ENCODE measurements at places on chromosomes 6 and 20.
A peak's percentile ranks its signal among the peaks of the same experiment; 100 is the strongest.

GRCh38 chr6:33014841-33015634 is 5.6 kb upstream of the HLA-DOA start:
- DNase-seq = peak; percentile 69

- DNase-seq = peak; percentile 56
These were observed 38.8 kb downstream of the SLC22A3 start for GRCh38 chr6:160386869-160387530.

DNA sequence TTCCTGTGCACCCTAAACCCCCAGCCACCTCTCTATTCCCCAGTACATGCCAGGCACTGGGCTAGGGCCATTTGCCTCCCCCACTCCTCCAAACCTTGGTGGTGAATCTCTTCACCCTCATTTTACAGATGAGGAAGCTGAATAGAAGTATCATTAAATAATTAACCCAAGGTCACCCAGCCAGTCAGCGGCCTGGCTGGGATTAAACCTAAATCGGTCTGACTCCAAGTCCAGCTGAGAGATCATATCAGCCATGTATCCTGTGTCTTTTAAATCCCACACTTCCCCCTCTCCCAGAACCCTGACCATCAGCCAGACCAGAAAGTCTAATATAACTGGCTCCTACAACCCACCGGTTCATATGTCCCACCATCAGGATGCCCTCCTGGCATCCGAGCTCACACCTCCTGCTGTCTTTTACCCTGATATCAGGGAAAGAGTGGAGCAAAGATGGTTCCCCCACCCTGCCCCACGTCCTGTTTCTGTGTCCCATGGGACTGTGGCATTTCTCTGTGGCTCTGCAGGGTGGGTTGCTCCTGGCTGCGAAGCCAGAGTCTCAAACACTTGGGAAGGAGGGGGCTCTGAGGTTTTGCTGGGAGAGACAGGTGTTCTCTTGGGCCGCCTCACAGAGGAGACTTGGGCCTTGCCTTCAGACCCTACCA is 145.3 kb downstream of the VEGFA start:
- DNase-seq = peak; percentile 33

- no peak for DNase-seq
These were observed 63.0 kb downstream of the PTPN1 start for GRCh38 chr20:50572938-50573777.

DNA sequence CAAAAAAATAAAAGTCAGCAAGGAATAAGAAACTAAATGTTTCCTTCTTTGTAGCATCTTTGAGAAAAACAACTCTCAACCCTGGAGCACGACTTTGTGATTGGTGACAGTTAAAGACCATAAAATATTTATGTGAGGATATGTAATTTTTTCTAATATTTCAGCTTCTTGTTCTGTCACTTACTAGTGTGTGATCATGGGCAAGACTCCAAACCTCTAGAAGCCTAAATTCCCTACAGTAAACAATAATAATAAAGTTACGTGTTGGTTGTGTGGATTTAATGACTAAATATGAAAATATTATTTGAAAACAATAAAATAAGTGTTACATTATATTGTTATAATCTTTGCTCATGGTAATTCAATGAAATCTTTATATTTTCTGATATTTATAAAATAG is 735.6 kb upstream of the MARCKS start:
- DNase-seq = no peak

DNA sequence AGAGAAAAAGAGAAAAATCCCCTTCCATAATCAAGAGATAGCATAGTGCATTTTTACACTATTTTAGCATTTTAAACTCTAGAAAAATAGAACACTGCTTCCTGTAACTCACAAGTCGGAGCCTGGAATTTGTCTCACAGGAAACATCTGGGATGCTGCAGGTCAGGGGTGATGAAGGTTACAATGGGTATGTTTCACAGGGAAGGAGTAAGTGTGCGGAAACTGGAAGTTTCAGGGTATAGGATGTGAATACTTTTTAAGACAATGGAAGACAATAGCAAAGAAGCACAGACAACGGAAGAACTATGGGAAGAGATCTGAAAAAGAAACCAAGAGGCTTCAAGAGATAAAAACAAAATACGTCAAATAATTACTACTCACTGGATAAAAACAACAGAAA is 361.0 kb upstream of the MARCKS start:
- no peak for DNase-seq

GRCh38 chr6:159788753-159789376 is 537 bp downstream of the TCP1 start:
- DNase-seq = peak; percentile 42

DNA sequence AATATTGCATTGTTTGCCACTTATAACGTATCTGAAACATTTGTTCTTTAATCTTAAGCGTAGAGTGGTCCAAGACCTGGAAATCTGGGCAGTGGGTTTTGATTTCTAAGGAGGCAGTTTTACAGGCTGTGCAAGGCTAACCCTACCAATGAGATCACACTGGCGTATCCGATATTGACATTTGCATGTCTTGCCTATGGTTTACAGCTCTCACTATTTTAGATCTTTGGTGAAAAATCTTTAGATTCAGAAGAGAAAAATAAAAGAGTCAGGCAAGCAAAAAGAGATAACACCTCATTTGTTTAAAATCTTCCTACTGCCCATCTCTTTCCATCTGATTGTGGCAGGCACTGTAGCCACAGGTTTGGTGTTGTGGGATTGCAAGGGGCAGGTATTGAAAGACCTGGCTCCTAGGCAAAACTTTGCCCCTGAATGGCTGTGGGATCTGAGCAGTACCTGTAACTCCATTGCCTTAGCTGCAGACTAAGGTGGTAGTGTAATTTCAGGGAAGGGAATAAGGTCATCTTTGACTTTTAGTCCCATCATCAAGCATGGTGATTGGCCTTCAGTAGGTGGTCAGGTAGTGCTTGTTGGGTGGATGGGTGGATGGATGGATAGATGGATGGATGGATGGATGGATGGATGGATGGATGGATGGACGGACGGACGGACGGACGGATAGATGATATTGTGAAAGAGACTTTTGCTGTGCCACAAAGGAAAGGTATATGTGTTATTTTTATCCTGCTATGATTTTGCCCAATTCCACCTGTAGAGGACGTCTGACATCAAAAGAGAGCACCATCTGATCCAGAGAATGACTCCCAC is 1.9 kb downstream of the TNFAIP3 start:
- DNase-seq = no peak

DNA sequence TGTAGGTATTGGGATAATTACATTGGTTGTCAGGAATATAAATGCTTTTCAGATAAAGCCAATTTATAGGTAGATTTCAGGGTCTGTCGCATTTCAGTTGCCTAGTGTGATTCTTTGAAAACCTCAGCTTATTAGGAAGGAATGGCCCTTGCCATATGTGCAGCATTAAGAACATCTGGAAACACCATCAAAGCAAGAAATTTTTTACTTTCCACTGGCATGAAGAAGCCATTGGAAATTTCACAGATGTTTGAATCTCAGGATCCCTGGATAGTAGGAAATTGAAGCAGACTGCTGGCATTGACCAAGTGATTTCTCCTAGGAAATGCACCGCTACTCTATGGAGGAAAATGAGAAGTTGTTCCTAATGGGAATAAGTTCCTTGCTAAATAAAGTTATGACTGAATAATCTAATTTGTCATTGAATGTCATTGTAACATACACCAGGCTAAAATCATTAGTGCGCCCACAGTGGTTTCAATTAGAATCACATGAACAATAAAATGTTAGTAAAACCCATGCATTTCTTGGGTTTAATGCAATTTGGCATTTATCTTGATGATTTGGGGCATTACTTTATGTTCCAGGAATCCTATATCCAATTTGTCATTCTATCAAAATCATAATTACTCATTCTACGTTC is 950.1 kb downstream of the EPHA7 start:
- DNase-seq = no peak

DNA sequence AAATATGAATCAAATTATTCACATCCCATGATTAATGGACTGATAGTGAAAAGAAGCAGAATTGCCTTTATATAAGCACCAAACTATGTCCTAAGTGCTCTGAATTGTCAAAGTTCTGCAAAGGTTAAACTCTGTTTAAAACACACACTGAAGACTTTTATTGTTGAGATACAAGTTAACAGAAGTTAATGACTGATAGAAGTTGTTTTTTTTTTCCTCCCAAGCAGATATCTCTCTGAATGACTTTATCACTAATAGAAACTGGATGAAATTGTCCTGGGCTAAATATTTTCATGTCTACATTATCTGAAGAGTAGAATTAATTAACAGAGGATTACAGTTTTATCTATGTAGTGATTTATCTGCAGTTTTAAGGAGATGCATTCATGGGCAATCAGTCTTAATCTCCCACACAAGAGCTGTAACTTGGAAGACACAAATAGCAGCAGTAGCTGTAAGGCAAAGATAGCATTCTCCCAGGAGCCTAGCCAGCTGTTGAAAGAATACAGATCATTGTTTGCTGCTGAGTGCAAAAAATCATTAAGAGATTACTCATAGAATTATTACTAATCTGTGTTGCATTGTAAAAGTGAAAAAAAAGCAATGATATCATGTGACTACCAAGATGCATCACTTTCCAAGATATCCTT is 49.9 kb downstream of the BMP5 start:
- peak; percentile 43 for DNase-seq

DNA sequence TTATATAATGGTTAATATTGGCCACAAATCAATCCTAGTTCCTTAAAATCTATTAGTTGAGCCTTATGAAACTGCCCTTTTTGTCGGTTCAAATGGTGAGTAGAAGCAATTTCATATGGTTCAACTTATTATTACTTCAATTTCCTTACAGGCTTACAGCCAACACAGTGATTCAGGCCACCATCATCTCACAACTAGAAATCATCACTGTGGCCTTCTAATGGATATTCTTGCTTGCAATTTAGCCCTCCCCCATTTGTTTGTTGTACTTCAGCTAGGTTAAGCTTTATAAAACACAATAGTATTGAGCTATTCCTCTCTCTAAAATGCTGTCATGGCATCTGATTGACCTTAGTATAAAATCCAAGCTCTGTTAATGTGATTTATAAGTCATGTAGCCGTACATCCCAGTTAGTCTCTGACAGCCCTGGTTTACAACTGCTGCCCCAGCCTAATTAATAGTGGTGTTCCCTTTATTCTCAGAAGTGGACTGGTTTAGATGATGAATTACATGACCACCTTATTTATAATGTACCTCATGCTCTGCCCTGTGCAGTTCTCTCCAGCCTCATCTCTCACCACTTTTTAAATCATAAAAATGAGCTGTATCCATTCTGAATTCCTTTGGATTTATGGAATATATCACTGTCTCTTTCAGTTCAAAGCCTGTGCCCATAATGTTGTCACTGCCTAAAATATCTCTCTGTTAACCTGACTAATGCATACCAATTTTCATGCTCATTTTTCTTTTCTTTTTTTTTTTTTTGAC is 36.7 kb downstream of the LAMA2 start:
- DNase-seq = no peak

- DNase-seq = no peak
These were observed 83.1 kb upstream of the PHACTR2 start for GRCh38 chr6:143594647-143595046.

DNA sequence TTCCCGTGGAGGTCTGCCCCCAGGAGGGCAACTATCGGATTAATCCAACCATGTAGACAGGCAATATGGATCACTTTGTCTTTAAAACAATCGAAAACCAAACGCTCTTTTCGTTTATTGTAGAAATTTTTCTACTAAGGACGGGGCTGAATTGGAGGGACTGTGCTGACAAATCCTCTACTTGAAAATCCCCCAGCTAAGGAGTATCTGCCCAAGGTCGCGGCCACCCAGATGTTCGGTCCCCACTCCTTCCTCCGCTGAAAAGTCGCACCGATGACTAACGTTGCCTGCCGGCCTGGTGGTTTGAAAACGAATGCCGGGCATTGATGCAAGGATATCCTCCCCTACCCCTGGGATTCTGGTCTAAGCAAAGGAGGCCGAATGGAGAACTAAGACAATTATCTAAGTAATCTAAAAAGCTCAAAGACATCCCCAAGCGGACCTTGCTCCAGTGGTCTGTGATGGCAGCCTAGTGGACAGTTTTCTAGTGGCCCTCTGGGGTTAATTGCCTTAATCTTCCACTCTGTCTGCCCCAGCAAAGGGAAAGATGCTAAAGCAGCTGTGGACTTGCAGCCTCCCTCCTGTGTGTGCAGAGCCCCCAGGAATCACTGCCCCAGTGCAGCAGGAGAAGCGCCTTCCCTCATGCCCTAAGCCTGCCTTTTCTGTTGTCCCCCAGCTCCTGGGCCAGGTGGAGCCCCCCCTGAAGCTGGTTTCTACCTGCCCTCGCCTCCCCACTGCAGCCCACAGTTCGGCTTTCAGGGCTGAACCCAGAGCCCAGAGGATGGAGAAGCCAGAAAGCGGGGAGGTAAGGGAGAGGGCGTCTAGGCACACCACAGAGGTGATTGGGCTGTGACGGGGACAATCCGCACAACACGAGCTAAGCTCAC is 3.6 kb upstream of the FOXC1 start:
- DNase-seq = no peak

DNA sequence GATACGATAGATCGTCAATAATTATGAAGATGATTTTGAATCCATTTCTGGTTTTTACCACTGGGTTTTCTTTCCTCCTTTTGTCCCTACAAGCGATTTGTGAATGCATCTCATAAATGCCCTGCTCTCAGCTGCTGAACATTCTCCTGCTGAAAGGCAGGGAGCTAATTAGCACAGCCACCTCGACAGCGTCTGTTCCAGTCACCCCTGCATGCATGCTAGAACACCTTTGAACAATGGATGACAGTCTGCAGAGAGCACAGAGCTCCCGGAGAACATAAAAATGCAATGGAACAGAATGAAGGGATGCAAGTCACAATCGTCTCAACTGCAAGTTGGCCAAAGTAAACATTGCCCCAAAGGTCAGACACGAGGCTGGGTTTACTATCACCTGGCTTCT is 105.8 kb downstream of the SLC35B3 start:
- DNase-seq = no peak

DNA sequence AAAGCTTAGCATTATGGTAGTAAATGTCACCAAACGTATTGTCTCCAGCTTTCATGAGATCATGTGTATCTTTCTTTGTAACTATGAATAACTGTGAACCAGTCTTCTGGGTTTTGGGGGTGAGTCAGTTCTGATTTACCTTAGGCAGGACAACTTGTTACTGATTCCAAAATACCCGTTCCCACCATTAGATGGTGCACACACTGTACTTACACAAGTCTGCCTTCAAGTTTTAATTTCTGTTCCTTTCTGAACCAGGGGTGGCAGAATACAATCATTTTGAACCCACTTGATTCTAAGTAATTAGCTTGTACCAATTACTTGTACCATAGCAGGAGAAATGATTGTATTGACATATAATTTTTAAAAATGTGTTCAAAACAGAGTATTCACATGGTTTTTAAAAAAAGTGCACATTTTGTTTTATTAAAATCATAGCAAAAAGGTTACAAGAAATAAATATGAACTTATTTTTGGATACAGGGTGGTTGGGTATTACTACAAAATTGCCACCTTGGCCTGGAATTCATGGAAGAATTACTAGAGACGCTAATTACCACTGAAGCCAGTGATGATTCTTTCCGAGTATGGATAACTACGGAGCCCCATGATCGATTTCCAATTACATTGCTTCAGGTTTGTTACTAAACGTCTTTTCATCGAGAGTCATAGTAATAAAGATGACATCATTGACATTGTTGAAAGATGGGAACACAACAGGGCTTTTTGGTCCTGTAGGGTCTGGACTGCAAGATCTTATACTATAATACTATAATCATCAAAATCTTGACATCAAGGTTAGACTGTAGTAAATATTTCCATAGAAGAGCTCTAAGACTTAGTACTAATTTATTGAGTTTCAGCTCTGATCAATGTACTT is 75.2 kb upstream of the GLP1R start:
- DNase-seq = peak; percentile 63

Data from ACHN (cell line).